Osteoblast (primary cell): ENCODE measurements at places on chromosomes 1 and 21. TPM values are rescaled to one million over a fixed set of nuclear protein-coding genes. Genes with fewer than 3 reads are reported as not detected.

Gene KISS1
- total RNA-seq, result not detected in 2 replicates

Gene SYNC
- 129 and 139 TPM in 2 replicates for total RNA-seq

Gene REG4
- not detected in 2 replicates for total RNA-seq

Gene PCNX2
- total RNA-seq, result 56.8 and 68.4 TPM in 2 replicates

Gene CD1C
- not detected in 2 replicates for total RNA-seq

Gene NUP133
- total RNA-seq, result 35.1 and 35.4 TPM in 2 replicates

Gene MATN1
- under 0.01 TPM in 1 of 2 replicates, not detected in the other for total RNA-seq

Gene AKR7A3
- total RNA-seq, result 0.72 and 1.2 TPM in 2 replicates

Gene NIBAN1
- 53.6 and 66.2 TPM in 2 replicates for total RNA-seq

Gene PTGFR
- 67.7 and 81.9 TPM in 2 replicates for total RNA-seq

Gene PLCH2
- total RNA-seq, result under 0.01 TPM in 1 of 2 replicates, not detected in the other

Gene OR2L2
- under 0.01 TPM in 2 replicates for total RNA-seq

Gene CLCC1
- total RNA-seq, result 30.1 and 32.6 TPM in 2 replicates

Gene RO60
- 132 and 138 TPM in 2 replicates for total RNA-seq

Gene C8A
- total RNA-seq, result not detected in 2 replicates

Gene SPATA46
- total RNA-seq, result not detected in 2 replicates

Gene FCN3
- total RNA-seq, result not detected in 2 replicates

Gene HES4
- 0.29 and 0.72 TPM in 2 replicates for total RNA-seq

Gene MPZ
- 0.88 and 2.2 TPM in 2 replicates for total RNA-seq

Gene MAN1A2
- total RNA-seq, result 51.0 and 52.5 TPM in 2 replicates

Gene BCL2L15
- 0.29 and 0.36 TPM in 2 replicates for total RNA-seq

Gene HIVEP3
- total RNA-seq, result 1.8 TPM in 2 replicates

Gene KCNK1
- 3.6 and 4.7 TPM in 2 replicates for total RNA-seq

Gene PRAMEF13
- not detected in 2 replicates for total RNA-seq

Gene LIPI
- total RNA-seq, result not detected in 2 replicates

Gene RGS8
- not detected in 2 replicates for total RNA-seq

Gene EFNA3
- total RNA-seq, result 1.4 and 2.1 TPM in 2 replicates

Gene IBA57
- total RNA-seq, result 4.4 and 4.7 TPM in 2 replicates

Gene GBP5
- under 0.01 TPM in 2 replicates for total RNA-seq

Gene HRNR
- total RNA-seq, result not detected in 2 replicates

Gene SPTA1
- total RNA-seq, result under 0.01 TPM in 2 replicates

Gene HSD3B1
- total RNA-seq, result not detected in 2 replicates
